CD4-positive, alpha-beta memory T cell (primary cell): ENCODE measurements at places on chromosomes 3 and 15. TPM values are rescaled to one million over a fixed set of nuclear protein-coding genes. Genes with fewer than 3 reads are reported as not detected.

DNA sequence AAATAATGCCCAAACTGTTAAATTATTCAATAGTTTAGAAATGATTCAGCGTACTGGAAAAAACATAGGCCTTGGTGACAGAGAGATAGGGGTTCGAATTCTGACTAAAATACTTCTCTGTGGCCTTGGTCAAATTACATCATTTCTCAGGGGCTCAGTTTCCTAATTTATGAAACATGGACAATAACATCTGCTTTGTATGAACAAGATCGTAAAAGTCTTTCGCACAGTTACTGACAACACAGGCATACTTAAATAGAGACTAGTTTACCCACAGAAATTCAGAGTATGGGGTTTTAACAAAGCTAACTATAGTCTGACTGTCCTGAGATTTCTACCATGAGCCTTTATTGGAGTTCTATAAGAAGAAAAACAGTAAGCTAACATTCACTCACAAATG is 440.4 kb downstream of the FHIT start:
- no peaks in the 10 kb centered on the region for H3K4me1 ChIP-seq
- no peak overlapping the region for H3K27ac ChIP-seq
- no peaks in the 10 kb centered on the region for H3K27me3 ChIP-seq
- H3K36me3 ChIP-seq: no peaks in the 10 kb centered on the region

- no peaks in the 10 kb centered on the region for H3K4me1 ChIP-seq
- H3K27ac ChIP-seq: no peak overlapping the region
- no peak overlapping the region for H3K4me3 ChIP-seq
- peaks cover 11% of the 10 kb centered on the region for H3K36me3 ChIP-seq
Measured at GRCh38 chr3:42226470-42227425, 39.2 kb downstream of the CCK start.

DNA sequence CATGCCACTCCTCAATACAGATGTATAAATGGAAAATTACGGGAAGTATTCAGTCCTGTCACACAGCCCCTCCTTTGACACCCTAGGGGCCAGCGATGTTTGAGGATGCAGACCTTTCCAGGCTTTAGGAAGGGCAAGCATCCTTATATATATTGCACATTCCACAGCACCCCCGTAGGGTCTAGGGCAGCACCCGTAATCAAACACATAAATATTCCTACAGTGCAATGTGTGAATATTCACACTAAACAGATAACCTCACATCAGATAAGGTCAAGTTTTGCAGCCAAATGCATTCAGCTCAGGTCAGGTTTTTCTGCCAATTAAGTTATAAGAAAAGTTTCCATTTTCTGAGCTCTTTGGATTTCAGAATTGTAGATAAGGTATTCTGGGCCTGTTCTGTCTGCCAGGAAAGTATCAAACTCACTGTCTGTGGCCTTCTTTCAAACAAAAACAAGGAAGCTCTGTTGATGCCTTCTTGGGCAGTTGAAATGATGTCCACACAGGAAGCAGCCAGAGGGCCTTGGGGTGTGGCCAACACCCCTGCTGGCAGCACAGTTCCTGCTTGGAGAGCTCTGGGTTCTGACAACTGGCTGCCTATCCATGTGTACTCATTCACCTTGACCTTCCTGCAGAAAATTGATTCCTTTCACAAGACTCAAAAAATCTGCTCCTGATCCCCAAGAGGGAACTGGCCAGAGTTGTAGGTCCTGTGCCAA is 427.0 kb downstream of the NTRK3 start:
- no peaks in the 10 kb centered on the region for H3K4me1 ChIP-seq
- H3K27ac ChIP-seq: no peak overlapping the region
- no peaks in the 10 kb centered on the region for H3K27me3 ChIP-seq
- no peak for DNase-seq

GRCh38 chr3:140843656-140844055 is 98.0 kb upstream of the SLC25A36 start:
- H3K36me3 ChIP-seq: no peaks in the 10 kb centered on the region
- no peaks in the 10 kb centered on the region for H3K27me3 ChIP-seq
- H3K27ac ChIP-seq: no peak overlapping the region
- no peak for DNase-seq

DNA sequence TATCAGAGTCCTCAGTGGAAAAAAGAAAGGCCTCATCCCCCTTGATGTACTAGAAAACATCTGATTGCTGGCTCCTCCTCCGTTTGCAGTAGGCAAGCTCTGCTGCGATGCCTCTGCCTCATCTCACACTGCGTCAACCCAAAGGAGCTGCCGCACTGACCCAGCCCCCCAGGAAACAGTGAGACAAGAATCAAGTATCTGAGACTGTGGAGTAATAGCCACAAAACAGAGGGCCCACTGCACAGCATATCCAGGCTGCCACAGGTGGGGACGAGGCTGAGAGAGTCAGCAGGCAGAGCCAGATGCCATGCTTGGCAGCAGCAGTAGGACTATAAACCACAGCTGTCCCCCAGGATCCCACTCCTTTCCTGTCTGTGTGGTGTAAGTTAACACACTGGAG is 165.9 kb downstream of the STAC start:
- no peaks in the 10 kb centered on the region for H3K4me1 ChIP-seq
- no peak for DNase-seq

DNA sequence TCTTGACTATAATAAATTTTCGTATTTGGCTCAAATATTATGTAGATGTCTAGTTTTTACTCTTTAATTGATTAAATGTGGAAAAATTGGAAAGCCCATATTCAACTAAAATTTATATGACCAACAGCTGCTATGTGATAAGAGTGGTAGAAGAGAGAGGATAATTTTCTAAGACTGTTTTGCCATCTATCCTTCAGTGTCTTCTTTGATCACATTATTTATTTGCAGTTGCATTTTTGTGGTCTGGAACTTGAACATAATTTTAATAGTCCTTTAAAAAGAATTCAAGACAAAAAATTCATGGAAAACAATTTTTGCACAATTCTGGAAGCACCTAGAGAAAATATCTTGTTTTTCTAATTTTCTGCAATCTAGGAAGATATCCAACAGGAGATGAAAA is 213.3 kb upstream of the THBS1 start:
- no peak for DNase-seq
- no peaks in the 10 kb centered on the region for H3K36me3 ChIP-seq
- H3K4me3 ChIP-seq: no peak overlapping the region
- no peaks in the 10 kb centered on the region for H3K27me3 ChIP-seq
- no peak overlapping the region for H3K27ac ChIP-seq

GRCh38 chr3:61768284-61769037 is 207.1 kb downstream of the PTPRG start:
- H3K4me1 ChIP-seq: no peaks in the 10 kb centered on the region
- no peak overlapping the region for H3K4me3 ChIP-seq
- no peak overlapping the region for H3K27ac ChIP-seq
- H3K27me3 ChIP-seq: no peaks in the 10 kb centered on the region
- no peak for DNase-seq
- no peaks in the 10 kb centered on the region for H3K36me3 ChIP-seq

DNA sequence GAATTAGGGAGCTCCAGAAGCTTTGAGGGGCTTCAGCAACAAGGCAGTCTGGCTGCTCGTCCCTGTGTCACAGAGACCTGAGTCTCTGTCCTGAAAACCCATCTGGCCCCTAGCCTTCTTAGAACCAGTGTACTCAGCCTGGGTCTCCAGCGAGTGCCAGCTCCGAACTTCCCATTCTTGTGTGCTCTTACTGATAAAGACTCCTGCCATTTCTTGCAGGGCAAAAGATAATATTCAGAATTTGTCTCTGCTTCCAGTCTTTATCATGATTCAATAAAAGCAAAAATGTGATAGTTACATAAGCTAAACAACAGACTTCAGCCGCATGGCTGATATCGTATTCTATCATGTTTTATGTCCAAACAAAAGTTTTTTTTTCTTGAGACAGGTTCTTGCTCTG is 36.0 kb upstream of the BCL2A1 start:
- no peak overlapping the region for H3K4me3 ChIP-seq
- no peak for DNase-seq
- no peaks in the 10 kb centered on the region for H3K27me3 ChIP-seq
- no peaks in the 10 kb centered on the region for H3K36me3 ChIP-seq
- no peaks in the 10 kb centered on the region for H3K4me1 ChIP-seq

DNA sequence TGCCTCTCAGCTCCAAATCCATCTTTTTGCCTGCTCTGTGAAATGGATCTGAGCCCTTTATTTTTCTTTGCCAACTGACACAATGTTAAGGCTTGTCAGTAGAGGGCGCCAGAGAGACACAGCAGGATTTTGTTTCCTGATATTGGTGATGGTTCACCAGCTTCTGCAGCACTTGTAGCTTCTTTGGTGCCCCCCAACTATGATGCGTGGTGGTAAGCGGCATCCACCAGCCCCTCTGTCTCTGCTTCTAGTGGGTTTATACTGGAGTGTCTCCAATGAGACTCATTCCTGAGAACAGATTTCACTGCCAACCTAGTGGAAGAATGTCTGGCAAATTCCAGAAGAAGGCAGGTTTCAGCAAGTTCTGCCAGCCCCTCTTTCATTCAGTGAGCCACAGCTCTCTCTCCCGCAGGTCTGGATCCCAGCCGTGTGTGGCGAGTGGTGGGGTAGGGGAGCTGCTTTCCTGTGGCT is 471.9 kb upstream of the FRG2C start:
- no peaks in the 10 kb centered on the region for H3K36me3 ChIP-seq
- H3K27ac ChIP-seq: no peak overlapping the region
- H3K4me3 ChIP-seq: no peak overlapping the region

DNA sequence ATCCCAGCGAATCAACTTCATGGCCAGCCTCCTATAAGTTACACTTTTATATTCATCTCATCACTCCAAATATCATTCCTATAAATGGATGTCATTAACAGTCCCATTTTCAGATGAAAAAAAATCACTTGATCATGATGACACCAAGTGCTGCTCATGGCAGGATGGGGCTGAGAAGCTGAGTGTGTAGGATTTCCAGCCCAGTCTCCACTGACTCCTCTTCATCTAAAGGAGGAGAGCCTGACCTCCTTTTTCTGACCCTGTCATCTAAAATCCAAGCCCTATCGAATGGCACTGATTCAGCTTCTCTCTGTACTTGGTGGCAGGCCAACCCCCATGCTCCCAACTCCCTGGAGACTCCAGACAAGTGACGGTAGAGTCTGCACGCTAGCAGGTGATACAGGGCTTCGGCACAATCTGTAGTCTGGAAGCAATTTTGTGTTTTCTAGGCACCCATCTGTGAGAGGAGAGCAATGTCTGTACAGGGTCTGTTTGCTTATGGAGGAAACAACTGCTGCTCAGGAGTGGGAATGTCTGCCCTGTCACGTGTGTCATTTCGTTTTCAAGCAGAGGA is 103.2 kb downstream of the EPHB1 start:
- no peaks in the 10 kb centered on the region for H3K36me3 ChIP-seq
- no peak overlapping the region for H3K27ac ChIP-seq
- H3K4me3 ChIP-seq: no peak overlapping the region
- no peaks in the 10 kb centered on the region for H3K27me3 ChIP-seq
- no peak for DNase-seq

GRCh38 chr3:187616307-187616972 is 53.8 kb downstream of the SST start:
- H3K36me3 ChIP-seq: no peaks in the 10 kb centered on the region
- peak; percentile 30 for DNase-seq
- H3K27me3 ChIP-seq: no peaks in the 10 kb centered on the region
- H3K27ac ChIP-seq: no peak overlapping the region

GRCh38 chr3:16740515-16740914 is 135.3 kb upstream of the DAZL start:
- DNase-seq: no peak
- H3K4me1 ChIP-seq: no peaks in the 10 kb centered on the region
- no peaks in the 10 kb centered on the region for H3K27me3 ChIP-seq
- H3K4me3 ChIP-seq: no peak overlapping the region
- H3K27ac ChIP-seq: no peak overlapping the region
- no peaks in the 10 kb centered on the region for H3K36me3 ChIP-seq

GRCh38 chr3:16866571-16866970 is 18.2 kb upstream of the PLCL2 start:
- no peaks in the 10 kb centered on the region for H3K27me3 ChIP-seq
- H3K4me3 ChIP-seq: no peak overlapping the region
- H3K36me3 ChIP-seq: no peaks in the 10 kb centered on the region
- H3K27ac ChIP-seq: no peak overlapping the region
- DNase-seq: peak; percentile 32

DNA sequence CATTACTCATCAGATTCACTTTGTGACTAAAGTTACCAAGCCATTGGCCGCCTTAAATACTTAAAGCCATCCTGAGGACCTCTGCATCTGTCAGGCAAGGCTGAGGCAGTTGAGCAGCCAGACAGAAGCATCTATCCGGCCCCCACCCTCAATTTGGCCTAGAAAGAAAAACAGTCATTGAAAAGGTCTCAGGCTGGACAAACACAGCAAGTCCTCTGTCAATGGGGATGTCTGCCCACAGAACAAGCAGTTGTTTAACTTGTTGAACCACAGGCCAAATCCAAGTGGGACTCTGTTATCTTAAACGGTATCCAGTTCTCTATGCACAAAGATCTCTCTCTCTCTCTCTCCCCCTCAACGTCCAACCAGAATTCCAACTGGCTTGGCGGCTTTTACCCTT is 2.8 kb downstream of the ZIC4 start:
- H3K36me3 ChIP-seq: no peaks in the 10 kb centered on the region
- DNase-seq: no peak
- H3K4me1 ChIP-seq: no peaks in the 10 kb centered on the region
- no peak overlapping the region for H3K27ac ChIP-seq
- H3K27me3 ChIP-seq: peaks cover 30% of the 10 kb centered on the region

DNA sequence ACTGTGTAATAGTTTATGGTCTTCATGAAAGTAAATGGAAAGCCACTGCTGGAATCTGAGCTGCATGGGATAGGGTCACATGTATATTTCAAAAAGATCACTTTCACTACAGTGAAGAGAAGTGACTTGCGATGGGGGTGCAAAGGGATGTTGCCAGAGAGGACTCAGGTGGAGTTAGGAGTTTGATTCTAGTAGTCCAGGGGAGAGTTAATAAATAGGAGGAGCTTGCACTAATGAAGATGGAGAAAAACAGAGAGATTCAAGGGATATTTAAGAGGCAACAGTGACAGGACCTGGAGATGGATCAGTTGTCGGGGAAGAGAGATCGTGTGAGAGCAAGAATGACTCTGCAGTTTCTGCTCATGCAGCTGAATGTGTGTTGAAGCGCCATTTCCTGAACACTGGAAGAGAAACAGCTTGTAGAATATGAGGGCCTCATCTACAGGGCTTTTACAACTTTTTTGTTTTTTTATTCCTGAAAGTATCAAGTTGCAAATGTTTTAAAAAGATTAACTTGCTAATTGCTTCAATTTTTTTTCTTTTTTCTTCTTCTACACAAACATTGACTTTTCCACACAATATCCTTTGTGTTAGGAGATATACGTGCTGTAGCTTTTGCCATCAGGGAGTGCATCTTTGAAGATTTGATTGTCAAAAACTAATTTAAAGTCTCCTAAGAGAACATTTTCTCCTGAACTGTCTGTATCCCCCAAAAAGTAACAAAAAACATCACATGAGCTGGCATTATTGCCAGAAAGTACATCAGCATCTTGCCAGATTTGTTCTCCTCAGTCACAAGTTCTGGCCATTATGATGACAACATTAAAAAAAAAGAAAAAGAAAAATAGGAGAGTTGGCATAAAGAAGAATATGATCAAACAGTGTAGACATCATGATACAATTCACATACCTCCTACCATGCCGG is 37.5 kb downstream of the SETMAR start:
- no peak overlapping the region for H3K4me3 ChIP-seq
- H3K36me3 ChIP-seq: no peaks in the 10 kb centered on the region
- no peak overlapping the region for H3K27ac ChIP-seq
- H3K27me3 ChIP-seq: no peaks in the 10 kb centered on the region

- H3K4me1 ChIP-seq: no peaks in the 10 kb centered on the region
- H3K27me3 ChIP-seq: no peaks in the 10 kb centered on the region
- H3K36me3 ChIP-seq: no peaks in the 10 kb centered on the region
- no peak overlapping the region for H3K4me3 ChIP-seq
Measured at GRCh38 chr3:143998266-143998665, 26.6 kb downstream of the DIPK2A start.

Gene PLA2G4F
- total RNA-seq: not detected

Gene EID1
- total RNA-seq: 76.0 TPM

Gene SCG5
- total RNA-seq: 0.35 TPM

Gene GHSR
- not detected for total RNA-seq

Gene MRPL46
- 28.7 TPM for total RNA-seq

Gene MELTF
- 1.4 TPM for total RNA-seq

Gene SPINK8
- total RNA-seq: not detected

Gene SLC12A8
- not detected for total RNA-seq
